ENCODE measurements at places on chromosomes 12 and 14.

- peak; percentile 16 for DNase-seq
Observed at GRCh38 chr12:105933671-105934665, 204.8 kb downstream of the NUAK1 start.

- no peak for DNase-seq
Observed at GRCh38 chr14:51419685-51420084, 179.6 kb downstream of the TMX1 start.

GRCh38 chr12:132597333-132598316 is 12.8 kb downstream of the LRCOL1 start:
- DNase-seq: no peak

GRCh38 chr12:25130741-25131188 is 64.2 kb downstream of the DNAI7 start:
- no peak for DNase-seq
